T-cell (primary cell): ENCODE measurements at places on chromosomes 3 and 15.
A peak's percentile ranks its signal among the peaks of the same experiment; 100 is the strongest.

DNA sequence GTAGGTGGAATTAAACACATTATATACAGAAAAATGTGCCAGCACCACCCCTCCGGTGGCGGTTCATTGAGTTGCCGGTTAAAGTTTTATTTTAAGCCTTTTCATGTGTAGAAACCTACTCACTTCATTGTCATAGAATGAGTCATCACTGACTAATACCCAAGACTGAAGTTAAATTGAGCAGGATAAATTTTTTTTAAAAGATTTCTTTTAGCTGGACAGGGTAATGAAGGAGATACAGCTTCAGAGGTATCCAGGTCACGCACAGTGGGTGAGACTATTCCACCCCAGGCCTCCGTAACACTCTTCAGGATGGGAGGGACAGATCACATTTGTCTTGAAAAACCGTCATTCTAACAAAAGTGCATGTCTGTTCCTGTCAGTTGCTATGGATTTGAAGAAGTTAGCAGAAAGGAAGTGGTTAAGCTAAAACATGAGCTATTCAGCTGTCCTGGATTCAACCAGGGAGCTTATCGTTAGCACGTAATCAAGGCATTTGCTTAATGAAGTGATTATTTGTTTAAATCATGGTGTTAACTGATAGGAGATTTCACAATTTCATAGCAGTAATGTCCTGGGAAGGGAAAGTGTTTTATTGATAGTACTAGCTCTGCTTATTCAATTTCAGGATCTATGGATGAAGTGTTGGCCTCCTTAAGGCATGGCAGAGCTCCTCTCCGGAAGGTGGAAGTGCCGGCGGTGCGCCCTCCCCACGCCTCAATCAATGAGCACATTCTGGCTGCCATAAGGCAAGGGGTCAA lies 23.4 kb downstream of the WHAMM start:
- no peak overlapping the region for H3K4me3 ChIP-seq
- H3K27ac ChIP-seq = no peak overlapping the region
- peaks cover 88% of the 10 kb centered on the region for H3K36me3 ChIP-seq
- DNase-seq = no peak

- H3K27me3 ChIP-seq = no peaks in the 10 kb centered on the region
- no peak overlapping the region for H3K4me3 ChIP-seq
- H3K36me3 ChIP-seq = no peaks in the 10 kb centered on the region
- DNase-seq = no peak
These were observed 47.3 kb downstream of the ATP8B4 start for GRCh38 chr15:50071551-50072258.

- H3K36me3 ChIP-seq = no peaks in the 10 kb centered on the region
- DNase-seq = no peak
- no peaks in the 10 kb centered on the region for H3K27me3 ChIP-seq
- H3K4me3 ChIP-seq = no peak overlapping the region
- H3K27ac ChIP-seq = no peak overlapping the region
- no peaks in the 10 kb centered on the region for H3K4me1 ChIP-seq
These were observed 43.8 kb downstream of the LSM3 start for GRCh38 chr3:14222457-14222856.

DNA sequence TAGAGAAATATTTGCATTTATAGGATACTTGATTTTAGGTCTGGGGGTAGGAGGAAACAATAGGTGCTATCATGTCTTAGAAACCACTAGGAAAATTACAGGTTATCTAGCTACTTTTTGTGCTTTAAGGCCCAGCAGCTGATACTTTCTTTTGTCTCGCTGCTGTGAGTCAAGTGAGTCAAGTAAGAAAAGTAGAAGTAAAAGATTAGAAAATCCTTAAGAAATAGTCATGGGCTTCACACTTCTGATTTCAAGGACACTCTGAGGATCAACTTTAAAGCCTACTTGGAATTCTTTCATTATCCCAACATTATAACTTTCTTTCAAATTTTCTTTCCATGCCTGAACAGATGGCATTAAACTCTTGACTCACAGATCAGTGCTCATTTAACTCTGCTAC lies 95.2 kb upstream of the RBMS3 start:
- no peak for DNase-seq
- H3K4me3 ChIP-seq = no peak overlapping the region
- no peaks in the 10 kb centered on the region for H3K4me1 ChIP-seq
- no peaks in the 10 kb centered on the region for H3K36me3 ChIP-seq
- no peak overlapping the region for H3K27ac ChIP-seq
- no peaks in the 10 kb centered on the region for H3K27me3 ChIP-seq

DNA sequence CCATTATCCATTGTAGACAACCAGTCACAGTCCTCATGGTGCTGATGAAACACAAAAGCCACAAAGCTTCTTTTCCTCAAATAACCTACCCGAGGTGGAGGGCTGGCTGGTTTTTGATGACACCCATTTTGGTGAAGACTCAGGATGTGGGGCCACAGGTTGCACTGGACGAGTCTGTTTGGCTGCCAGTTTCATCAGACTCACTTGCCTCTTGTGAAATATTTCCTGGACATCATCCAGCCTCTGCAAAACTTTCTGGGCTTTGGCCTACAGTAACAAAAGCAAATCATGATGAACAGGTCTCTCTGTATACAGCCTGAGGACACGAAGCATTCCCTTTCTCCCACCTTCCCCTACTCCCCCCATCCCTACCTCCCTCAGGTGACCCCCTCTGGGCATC lies 42.2 kb downstream of the B3GNT5 start:
- no peak for DNase-seq
- no peak overlapping the region for H3K27ac ChIP-seq
- H3K27me3 ChIP-seq = no peaks in the 10 kb centered on the region

GRCh38 chr15:62619526-62619925 lies 423.0 kb upstream of the TPM1 start:
- H3K4me1 ChIP-seq = no peaks in the 10 kb centered on the region
- no peaks in the 10 kb centered on the region for H3K27me3 ChIP-seq
- H3K27ac ChIP-seq = no peak overlapping the region

DNA sequence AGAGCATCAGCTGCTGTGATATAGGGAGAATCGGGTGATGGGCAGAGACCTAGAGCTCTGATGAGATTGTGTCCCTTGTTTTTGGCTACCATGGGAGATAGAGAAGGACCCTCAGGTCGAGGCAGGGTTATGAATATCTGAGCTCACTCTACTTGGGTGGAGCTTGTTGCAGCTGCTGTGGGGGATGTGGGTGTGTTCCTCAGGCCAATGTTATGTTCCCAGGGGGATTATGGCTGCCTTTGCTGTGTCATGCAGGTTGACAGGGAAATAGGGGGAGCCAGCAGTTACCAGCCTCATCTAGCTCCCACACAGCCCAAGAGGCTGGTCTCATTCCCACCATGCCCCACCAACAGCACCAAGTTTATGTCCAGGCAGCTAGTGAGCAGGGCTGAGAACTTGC lies 131.5 kb downstream of the TRIM42 start:
- no peaks in the 10 kb centered on the region for H3K36me3 ChIP-seq
- no peaks in the 10 kb centered on the region for H3K27me3 ChIP-seq
- no peak for DNase-seq
- no peak overlapping the region for H3K27ac ChIP-seq
- no peak overlapping the region for H3K4me3 ChIP-seq
- H3K4me1 ChIP-seq = no peaks in the 10 kb centered on the region

- H3K27ac ChIP-seq = no peak overlapping the region
- H3K4me3 ChIP-seq = no peak overlapping the region
- no peaks in the 10 kb centered on the region for H3K36me3 ChIP-seq
- H3K4me1 ChIP-seq = no peaks in the 10 kb centered on the region
These were observed 557.8 kb upstream of the CFAP20DC start for GRCh38 chr3:59607656-59608055.

GRCh38 chr3:108131475-108132134 lies 40.8 kb upstream of the CD47 start:
- H3K4me3 ChIP-seq = no peak overlapping the region
- H3K4me1 ChIP-seq = peaks cover 44% of the 10 kb centered on the region
- no peak for DNase-seq
- no peaks in the 10 kb centered on the region for H3K36me3 ChIP-seq

DNA sequence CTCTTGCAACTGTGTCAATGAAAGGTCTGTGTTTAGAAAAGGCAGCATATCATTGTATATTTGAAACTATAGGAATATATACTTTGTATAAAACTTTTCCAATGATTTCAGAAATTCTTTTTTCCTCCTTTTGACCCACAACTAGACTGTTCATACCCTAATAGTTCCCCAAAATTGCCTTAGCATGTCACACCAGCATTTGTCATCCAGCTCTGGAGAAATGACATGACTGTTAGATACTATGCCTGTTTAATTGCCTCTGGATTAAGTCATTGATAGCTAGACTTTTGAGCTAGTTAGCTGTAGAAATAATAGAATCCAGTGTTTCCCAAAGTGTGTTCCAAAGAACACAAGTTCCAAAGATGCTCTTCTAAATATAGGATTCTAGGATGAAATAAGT lies 32.4 kb downstream of the B3GALNT1 start:
- H3K27me3 ChIP-seq = no peaks in the 10 kb centered on the region
- H3K4me1 ChIP-seq = no peaks in the 10 kb centered on the region
- no peak for DNase-seq
- H3K27ac ChIP-seq = no peak overlapping the region
- no peaks in the 10 kb centered on the region for H3K36me3 ChIP-seq

GRCh38 chr3:49607796-49608195 lies 53.5 kb downstream of the BSN start:
- H3K27me3 ChIP-seq = peaks cover 3% of the 10 kb centered on the region
- no peaks in the 10 kb centered on the region for H3K36me3 ChIP-seq
- DNase-seq = no peak
- H3K4me1 ChIP-seq = peaks cover 7% of the 10 kb centered on the region
- H3K27ac ChIP-seq = no peak overlapping the region

DNA sequence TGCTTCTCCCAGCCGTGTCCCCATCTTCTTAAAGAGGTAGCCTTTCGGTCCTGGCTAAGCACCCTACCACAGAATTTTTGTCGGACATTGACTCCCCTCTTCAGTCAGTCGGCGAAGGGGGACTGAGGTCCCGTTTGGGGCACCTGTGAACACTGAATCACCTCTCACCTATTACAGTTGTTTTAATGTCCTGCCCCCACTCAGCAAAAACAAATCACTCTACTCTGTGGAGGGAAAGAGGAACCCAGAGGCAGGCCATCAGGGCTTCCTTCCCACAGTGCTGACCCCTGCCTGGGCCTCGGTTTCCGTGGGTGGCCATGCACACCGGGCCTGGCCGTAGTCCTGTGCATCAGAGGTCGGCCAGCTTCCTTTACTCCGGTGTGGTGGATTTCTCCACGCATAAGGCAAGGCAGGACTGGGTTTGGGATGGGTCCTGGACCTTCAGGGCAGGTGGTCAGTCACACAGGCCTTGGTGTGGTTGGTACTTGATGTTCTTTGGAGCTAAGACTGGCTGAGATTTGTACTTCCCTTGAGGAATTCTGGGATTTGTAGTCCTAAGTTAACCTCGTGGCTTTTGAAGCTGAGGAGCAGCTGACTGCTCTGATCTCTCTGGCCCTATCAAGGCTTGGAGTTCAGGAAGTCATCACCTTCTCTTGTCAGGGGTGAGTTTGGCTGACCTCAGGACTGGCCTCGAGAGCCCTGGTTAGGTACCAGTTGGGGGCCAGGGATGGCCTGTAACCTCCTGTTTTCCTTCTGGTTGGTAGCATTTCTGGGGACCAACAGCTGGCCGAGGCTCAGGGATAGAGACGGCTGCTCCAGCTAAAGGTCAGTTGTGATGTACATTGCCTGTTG lies 627 bp upstream of the FAM131A start:
- peak overlapping the region; percentile 98 for H3K27ac ChIP-seq
- H3K4me1 ChIP-seq = peaks cover 36% of the 10 kb centered on the region
- H3K4me3 ChIP-seq = peak overlapping the region; percentile 55

GRCh38 chr3:144692488-144692887 lies 720.9 kb downstream of the DIPK2A start:
- H3K36me3 ChIP-seq = no peaks in the 10 kb centered on the region
- H3K4me3 ChIP-seq = no peak overlapping the region

GRCh38 chr15:68821190-68821840 lies 620 bp upstream of the ANP32A start:
- peaks cover 13% of the 10 kb centered on the region for H3K4me1 ChIP-seq
- H3K27ac ChIP-seq = peak overlapping the region; percentile 87
- no peak for DNase-seq
- peak overlapping the region; percentile 95 for H3K4me3 ChIP-seq
- no peaks in the 10 kb centered on the region for H3K27me3 ChIP-seq

DNA sequence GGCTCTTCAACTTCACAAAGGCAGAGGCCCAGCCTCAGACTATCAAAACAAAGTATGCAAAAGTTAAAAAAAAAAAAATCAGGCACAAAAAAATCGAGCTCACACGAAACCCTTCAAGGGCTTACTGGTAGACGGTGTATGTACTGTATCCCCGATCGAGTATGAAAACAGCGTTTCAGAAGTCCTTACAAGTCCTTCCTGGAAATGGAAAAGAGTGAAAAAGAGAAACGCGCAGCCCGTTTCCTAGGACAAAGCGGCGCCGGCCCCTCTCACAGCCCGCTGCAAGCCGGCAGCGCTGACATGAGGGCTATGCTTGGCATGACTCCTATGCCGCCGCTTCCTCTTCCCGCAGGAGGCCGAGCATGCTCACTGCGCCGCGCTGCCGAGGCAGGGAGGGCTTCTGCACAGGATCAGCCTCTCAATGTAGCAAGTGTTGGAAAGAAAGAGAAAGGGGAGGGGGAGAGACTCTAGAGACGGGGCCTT lies at the start of gene VGLL4:
TSS of gene VGLL4 (minus strand) at position 311 of the 483 bp plus-strand sequence. CDS start 397 bp downstream, outside the sequence.
- no peaks in the 10 kb centered on the region for H3K27me3 ChIP-seq
- DNase-seq = peak; percentile 64
- peak within 1 kb of the TSS; percentile 76 for H3K27ac ChIP-seq
- peaks cover 26% of the 10 kb centered on the region for H3K4me1 ChIP-seq
- H3K4me3 ChIP-seq = peak within 1 kb of the TSS; percentile 67

DNA sequence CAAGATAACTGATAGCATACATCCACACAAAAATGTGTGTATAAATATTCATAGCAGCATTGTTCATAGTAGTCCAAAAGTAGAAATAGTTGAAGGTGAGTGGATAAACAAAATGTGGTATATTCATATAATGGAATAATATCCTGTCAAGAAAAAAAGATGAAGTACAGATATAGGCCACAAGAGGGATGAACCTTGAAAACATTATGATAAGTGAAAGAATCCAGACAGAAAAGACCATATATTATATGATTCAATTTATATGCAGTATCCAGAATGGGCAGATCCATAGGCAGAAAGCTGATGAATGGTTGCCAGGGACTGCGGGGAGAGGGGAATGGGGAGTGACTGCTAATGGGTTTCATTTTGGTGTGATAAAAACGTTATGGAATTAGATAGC lies 54.3 kb upstream of the TNIK start:
- H3K27ac ChIP-seq = no peak overlapping the region
- H3K27me3 ChIP-seq = no peaks in the 10 kb centered on the region
- H3K4me3 ChIP-seq = no peak overlapping the region
- no peaks in the 10 kb centered on the region for H3K36me3 ChIP-seq

DNA sequence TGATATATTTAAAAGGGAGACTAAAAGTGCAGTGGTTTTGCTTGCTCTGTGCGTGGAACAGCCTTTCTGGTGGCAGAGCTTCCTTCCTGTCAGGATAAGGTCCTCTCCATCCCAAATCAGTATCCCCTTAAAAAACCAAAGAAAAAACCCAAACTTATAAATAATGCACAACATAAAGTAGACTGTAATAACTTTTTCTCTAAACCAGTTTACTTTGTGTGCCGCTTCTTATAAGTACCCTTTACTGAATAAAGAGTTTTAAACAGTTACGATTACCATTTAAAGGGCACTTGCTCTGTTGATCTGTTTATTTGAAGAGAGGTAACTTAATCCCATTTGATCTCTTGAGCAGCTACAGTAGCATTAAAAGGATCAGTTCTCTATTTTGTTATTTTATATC lies 2.5 kb downstream of the PIK3CA start:
- H3K27ac ChIP-seq = no peak overlapping the region
- no peaks in the 10 kb centered on the region for H3K27me3 ChIP-seq
- H3K36me3 ChIP-seq = no peaks in the 10 kb centered on the region
- no peak overlapping the region for H3K4me3 ChIP-seq
- no peak for DNase-seq
